Gastroesophageal sphincter (tissue), 4 donors: ENCODE measurements at places on chromosomes 2 and 18. TPM values are rescaled to one million over a fixed set of nuclear protein-coding genes. Genes with fewer than 3 reads are reported as not detected.
A peak's percentile ranks its signal among the peaks of the same experiment; 100 is the strongest.

DNA sequence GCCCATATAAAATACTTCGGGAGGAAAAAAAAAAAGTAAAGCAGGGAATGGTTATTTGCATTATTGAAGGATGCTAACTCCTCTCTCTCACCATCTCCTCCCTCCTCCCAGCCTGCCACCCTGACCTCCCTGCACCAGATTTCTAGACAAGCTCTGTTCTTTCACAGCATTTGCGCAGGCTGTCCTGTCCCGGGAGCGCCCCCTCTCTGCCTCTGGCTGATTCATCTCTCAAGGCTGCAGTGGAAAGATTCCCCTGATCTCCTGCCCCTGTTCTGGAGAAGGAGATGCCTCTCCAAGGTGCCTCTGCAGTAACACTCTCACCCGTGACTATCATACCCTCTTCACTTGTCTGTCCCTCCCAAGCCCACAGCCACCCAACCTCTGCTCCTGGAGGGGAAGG lies 38.5 kb downstream of the COL4A4 start:
- ATAC-seq: no peak

SCN7A gene
- total RNA-seq: 67.6 TPM

ITPRIPL1 gene
- 0.27 TPM for total RNA-seq

DNA sequence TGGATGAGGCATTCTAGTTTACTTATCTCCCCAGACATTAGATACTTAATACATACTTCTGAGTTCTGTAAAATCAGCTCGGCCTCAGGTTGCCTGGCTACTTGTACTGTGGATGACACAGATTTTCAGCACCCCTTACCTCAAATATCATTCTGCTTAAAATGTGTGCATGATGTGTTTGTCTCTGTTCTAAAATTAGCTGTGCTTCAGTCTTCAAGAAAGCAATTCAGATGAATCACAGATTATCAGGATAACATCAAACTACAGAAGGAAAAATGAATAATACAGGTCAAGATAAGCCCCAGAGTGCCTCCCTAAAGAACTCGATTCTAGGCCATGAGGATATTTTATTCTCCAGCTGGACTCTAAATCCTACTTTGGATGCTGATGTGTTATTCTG lies 21.3 kb upstream of the MAPRE2 start:
- ATAC-seq: no peak

DNA sequence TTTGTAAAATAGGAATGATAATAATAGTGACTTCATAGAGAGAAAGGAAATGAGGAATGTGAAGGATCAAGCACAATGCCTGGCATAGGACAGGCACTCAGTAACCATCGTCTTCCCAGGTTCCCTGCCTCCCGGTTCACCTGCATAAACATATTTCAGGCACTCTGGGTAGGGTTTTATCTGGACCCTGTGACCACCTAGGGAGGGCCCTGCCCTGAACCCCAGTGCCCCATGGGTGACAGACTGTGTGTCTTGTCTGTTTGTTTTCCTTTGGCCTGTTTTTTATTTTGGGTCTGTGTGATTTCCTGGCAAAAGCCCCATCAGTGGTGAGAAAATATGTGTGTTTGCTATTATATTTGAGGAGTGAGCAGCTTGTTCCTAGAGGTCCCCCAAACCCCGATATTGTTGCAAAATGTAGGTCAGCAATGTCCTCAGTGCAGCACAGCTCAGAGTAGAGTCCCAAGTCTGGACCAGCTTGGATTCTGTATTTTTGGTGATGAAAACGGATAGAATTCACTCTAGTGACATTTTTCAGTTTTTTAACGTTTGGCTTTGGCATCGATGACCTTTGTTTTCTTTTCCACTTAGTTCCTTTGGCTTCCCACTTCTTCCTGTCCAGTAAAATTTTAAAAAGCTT lies 9.6 kb upstream of the NT5C1B start:
- ATAC-seq: peak; percentile 10
